Karpas-422 (cell line): ENCODE measurements at places on chromosomes 1 and 21.

DNA sequence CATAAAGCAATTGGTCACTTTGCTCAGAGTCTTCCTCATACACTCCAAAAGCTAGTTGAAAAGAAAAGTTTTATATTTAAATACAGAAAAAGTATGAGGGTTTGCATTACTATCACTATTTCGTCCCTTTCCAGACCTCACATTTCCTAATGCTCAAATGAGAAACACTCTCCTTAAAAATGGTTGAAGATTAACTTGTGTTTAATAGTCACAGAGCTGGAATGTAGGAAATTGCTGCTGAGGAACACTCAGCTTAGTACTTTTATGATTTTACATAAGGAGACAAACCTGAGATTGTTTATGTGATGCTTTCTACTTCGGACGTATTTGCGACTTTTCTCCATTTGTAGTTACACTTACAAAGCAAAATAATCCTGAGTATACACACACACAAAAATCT, 39.8 kb downstream of the MYSM1 start:
- H3K4me3 ChIP-seq, result no peak overlapping the region
- H3K4me1 ChIP-seq, result 0 out of 2 replicates have a peak, but pooled peaks cover 8% of the 10 kb centered on the region
- peaks cover 69% of the 10 kb centered on the region for H3K36me3 ChIP-seq

GRCh38 chr1:32047701-32048100, 25.0 kb upstream of the TMEM39B start:
- no peak for DNase-seq
- H3K4me1 ChIP-seq, result peaks cover 30% of the 10 kb centered on the region
- peaks cover 53% of the 10 kb centered on the region for H3K36me3 ChIP-seq
- H3K4me3 ChIP-seq, result no peak overlapping the region
- no peaks in the 10 kb centered on the region for H3K27me3 ChIP-seq

GRCh38 chr1:23224739-23225648, 7.7 kb upstream of the HTR1D start:
- no peak for DNase-seq
- no peak overlapping the region for H3K27ac ChIP-seq
- H3K4me1 ChIP-seq, result no peaks in the 10 kb centered on the region
- H3K4me3 ChIP-seq, result no peak overlapping the region
- H3K36me3 ChIP-seq, result no peaks in the 10 kb centered on the region

GRCh38 chr1:29953961-29954360, 717.6 kb downstream of the PTPRU start:
- H3K4me3 ChIP-seq, result no peak overlapping the region
- no peaks in the 10 kb centered on the region for H3K36me3 ChIP-seq
- no peaks in the 10 kb centered on the region for H3K4me1 ChIP-seq
- no peak for DNase-seq

GRCh38 chr1:212457740-212458338, 25.1 kb downstream of the NENF start:
- H3K4me3 ChIP-seq, result no peak overlapping the region
- no peaks in the 10 kb centered on the region for H3K27me3 ChIP-seq
- H3K4me1 ChIP-seq, result peaks cover 13% of the 10 kb centered on the region
- H3K27ac ChIP-seq, result no peak overlapping the region
- DNase-seq, result peak; percentile 93

GRCh38 chr1:247084771-247085170, 6.2 kb upstream of the ZNF670 start:
- peaks cover under 1% of the 10 kb centered on the region; the same call in 1 of the 2 replicates for H3K4me1 ChIP-seq
- H3K4me3 ChIP-seq, result no peak overlapping the region
- no peak for DNase-seq

DNA sequence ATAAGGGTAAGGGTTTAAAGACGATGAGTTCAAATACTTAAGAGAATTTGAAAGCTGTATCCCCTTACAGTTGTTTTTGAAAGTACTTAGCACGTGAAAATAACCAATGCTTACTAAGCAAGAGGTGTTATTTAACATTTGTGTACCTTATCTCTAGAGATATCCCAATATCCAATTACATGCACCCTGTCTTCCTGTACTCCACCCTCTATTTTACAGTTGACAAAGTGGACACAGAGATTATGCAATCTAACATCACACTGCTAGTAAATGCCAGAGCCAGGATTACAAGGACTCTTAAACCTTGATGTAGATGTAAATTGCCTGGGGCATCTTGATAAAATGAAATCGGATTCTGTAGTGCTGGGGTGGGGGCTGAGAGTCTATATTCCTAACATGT, 72.0 kb downstream of the GDAP2 start:
- H3K27ac ChIP-seq, result no peak overlapping the region
- no peaks in the 10 kb centered on the region for H3K27me3 ChIP-seq
- no peak overlapping the region for H3K4me3 ChIP-seq
- H3K36me3 ChIP-seq, result no peaks in the 10 kb centered on the region
- DNase-seq, result no peak
- no peaks in the 10 kb centered on the region for H3K4me1 ChIP-seq

- no peak overlapping the region for H3K27ac ChIP-seq
- no peak for DNase-seq
- H3K36me3 ChIP-seq, result no peaks in the 10 kb centered on the region
These were observed 12.7 kb downstream of the ATF3 start for GRCh38 chr1:212621043-212621948.

DNA sequence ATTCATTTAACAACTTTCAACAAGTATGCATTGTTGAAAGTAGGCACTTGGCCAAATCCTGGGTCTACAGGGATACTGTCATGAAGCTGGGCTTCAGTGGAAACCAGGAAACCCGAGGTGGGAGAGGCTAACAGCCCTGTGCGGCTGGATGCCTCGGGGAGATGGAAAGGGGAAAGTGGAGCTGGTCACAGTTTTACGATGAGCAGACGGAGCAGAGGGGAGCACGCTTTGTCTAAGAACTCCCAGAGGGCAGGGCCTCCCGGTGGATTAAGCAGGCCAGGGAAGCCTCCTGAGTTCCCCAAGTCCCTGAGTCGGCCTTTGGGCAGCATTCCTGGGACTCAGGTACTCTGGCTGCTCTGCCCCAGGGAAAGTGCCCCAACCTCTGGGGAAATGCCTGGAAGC, 23.8 kb downstream of the STUM start:
- H3K4me3 ChIP-seq, result no peak overlapping the region
- no peak overlapping the region for H3K27ac ChIP-seq
- H3K4me1 ChIP-seq, result peaks cover 30% of the 10 kb centered on the region
- H3K27me3 ChIP-seq, result no peaks in the 10 kb centered on the region
- no peak for DNase-seq

DNA sequence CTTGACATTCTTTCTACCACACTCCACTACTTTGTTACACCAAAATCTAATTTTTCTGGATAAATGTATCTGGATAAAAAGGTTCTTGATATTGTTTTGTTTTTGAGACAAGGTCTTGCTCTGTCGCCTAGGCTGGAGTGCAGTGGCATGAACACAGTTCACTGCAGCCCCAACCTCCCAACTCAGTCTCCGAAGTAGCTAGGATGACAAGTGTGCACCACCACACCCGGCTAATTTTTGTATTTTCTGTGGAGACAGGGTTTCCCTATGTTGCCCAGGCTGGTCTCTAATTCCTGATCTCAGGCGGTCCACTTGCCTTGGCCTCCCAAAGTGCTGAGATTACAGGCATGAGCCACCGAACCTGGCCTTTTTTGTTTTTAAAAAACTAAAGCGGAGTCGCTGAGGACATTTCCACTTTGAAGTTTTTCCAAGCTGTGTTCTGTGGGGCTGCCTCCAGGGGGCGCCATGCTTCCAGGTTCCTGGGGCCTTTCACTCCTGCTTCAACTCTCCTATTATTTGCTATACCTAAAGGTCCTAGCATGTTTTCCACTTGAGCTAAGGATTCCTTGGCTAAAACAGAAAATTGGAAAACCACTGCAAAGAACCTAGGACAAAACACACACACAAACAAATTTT, 14.1 kb upstream of the NCMAP start:
- no peak overlapping the region for H3K4me3 ChIP-seq
- H3K36me3 ChIP-seq, result no peaks in the 10 kb centered on the region
- H3K4me1 ChIP-seq, result peaks cover 38% of the 10 kb centered on the region
- H3K27me3 ChIP-seq, result no peaks in the 10 kb centered on the region

DNA sequence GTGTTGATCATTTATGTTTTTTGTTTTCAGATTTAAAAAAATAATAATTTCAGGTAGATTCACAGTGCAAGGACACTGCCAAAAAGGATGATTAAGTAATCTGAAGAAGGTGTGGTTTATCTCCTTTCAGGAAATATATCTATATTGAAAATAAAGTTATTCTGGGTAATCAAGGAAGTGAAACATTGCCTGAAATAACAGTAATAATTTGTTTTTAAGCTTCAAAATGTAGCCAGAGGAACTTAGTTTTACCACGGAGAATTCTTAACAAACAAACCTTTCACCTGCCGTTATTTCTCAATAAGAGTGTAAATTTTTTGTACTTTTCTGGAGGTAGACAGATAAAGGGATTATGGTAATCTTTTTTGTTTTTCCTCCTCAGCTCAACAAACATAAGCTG, 2.9 kb upstream of the DPH5 start:
- no peaks in the 10 kb centered on the region for H3K27me3 ChIP-seq
- DNase-seq, result no peak
- H3K27ac ChIP-seq, result no peak overlapping the region
- H3K4me1 ChIP-seq, result peaks cover 41% of the 10 kb centered on the region

DNA sequence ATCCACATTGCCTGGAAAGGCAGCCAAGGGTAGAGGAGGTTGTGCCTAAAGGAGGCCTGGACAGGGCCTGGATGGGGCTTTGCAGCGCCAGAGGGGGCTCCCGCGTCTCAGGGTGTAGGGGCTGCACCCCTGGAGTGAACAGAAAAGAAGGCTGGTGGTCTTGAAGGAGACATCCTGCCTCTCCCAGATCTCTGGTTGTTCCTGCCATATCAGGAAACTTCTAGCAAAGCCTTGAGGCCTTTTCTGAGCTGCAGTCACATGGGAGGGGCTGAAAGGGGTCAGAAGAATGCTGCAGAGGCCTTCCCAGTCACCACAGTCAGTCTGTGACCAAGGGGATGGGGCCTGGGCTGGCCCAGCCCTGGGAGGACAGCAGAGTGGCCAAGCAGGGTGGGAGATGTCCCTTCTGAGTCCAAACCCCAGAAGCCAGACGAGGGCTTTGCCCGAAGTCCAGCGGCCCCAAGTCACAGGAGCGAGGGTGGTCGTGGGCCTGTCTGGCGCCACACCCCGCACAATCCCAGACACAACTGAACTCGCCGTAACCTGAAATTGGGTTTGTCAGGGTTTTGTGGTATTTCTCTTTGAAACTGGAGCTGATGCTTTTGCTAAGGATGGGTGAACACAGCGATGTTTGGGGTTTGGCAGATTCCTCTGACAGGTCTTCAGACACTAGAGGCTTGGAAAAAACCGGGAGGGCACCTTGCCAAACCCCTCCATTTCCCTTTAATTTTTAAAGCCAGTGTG, 29.6 kb downstream of the SIM2 start:
- H3K36me3 ChIP-seq, result no peaks in the 10 kb centered on the region
- no peak for DNase-seq
- H3K27ac ChIP-seq, result no peak overlapping the region
- no peaks in the 10 kb centered on the region for H3K4me1 ChIP-seq
- no peak overlapping the region for H3K4me3 ChIP-seq

DNA sequence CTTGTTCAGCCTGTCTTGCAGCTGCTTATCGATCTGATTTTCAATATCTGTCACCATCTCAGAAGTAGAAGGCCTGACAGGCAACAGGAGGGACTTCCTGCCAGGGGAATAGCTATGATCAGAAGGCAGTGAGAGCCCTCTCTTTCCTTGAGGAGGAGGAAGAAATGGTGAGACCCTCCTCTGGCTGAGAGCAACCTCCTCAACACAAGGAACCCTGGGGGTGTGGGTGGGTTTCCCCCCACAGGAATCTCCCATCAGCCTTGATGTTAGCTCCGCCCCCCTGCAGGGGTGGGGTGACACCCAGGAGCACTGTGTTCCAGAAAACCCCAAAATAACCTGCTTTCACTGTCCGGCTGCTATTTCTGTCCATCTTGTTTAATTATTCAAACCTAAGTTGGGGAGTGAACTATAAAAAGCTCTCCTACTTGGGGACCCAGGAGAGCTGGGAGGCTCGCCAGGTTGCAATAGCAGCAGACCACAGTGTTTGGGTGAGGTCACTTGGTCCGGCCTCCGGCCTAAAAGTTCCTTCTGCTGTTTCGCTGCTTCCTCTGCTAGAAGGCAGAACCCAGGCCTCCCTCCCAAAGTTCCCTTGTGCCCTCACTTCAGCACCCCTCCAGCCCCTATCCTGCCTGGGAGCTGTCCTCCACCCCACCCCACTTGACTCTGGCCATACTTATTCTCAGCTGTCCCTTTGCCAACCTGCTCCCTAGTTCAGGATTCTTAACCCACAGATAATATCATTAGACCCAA, 7.8 kb upstream of the MEF2D start:
- no peak overlapping the region for H3K27ac ChIP-seq
- peak; percentile 41 for DNase-seq
- no peaks in the 10 kb centered on the region for H3K27me3 ChIP-seq
- H3K4me3 ChIP-seq, result peak overlapping the region; percentile 37; the same call in 1 of the 2 replicates
- peaks cover 37% of the 10 kb centered on the region for H3K4me1 ChIP-seq
- H3K36me3 ChIP-seq, result no peaks in the 10 kb centered on the region

GRCh38 chr1:167409183-167409582, 109.1 kb downstream of the CD247 start:
- H3K4me1 ChIP-seq, result peaks cover 34% of the 10 kb centered on the region
- H3K4me3 ChIP-seq, result no peak overlapping the region
- H3K36me3 ChIP-seq, result peaks cover 38% of the 10 kb centered on the region
- H3K27ac ChIP-seq, result peak overlapping the region; percentile 29
- peak; percentile 81 for DNase-seq
- H3K27me3 ChIP-seq, result no peaks in the 10 kb centered on the region

DNA sequence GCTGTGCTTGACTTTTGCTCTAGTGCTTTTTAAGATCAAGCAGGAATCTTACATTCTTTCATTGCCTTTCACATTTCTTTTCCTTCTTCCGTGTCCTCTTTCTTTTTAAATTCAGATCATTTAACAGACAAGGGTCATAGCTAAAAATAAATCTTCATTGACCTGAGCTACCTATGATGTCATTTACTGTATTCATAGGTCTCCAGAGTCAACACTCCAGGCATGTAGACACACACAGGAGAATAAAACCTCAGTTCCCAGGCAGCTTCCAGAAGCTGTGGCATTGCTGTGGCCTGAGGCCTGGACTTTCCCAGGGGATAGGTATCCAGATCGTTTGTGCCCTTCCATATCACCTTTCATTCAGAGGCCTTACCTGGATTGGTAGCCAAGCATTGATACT, 38.5 kb upstream of the ENAH start:
- no peaks in the 10 kb centered on the region for H3K27me3 ChIP-seq
- H3K4me1 ChIP-seq, result no peaks in the 10 kb centered on the region
- H3K36me3 ChIP-seq, result no peaks in the 10 kb centered on the region
- no peak overlapping the region for H3K4me3 ChIP-seq

- H3K27me3 ChIP-seq, result no peaks in the 10 kb centered on the region
- H3K36me3 ChIP-seq, result no peaks in the 10 kb centered on the region
- H3K4me1 ChIP-seq, result peaks cover 6% of the 10 kb centered on the region
- DNase-seq, result no peak
These were observed 238.3 kb downstream of the OMA1 start for GRCh38 chr1:58308206-58308605.

DNA sequence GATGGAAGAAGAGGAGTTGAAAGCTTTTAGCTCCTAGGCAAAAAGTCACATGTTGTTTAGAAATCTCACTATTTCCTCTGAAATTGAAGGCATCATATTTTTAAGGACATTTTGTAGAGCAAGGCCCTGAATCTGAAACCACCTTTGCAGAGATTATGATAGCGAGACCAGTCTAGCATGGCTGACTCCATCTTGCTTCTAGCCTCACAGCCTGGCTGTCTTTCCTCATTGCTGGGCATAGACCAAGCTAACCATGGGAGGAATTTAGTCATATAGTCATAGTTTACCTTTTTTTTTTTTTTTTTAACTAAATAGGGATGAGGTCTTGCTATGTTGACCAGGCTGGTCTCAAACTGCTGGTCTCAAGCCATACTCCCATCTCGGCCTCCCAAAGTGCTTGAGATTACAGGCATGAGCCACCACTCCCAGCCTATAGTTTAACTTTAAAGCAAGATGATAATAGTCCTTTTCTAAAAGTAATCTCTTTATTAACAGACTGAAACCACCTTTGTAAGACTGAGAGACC, 42.2 kb upstream of the ZNF326 start:
- no peaks in the 10 kb centered on the region for H3K27me3 ChIP-seq
- H3K4me3 ChIP-seq, result no peak overlapping the region
- DNase-seq, result no peak
- H3K27ac ChIP-seq, result peak overlapping the region; percentile 32; the same call in 1 of the 2 replicates
